ENCODE measurements at places on chromosomes 7 and 10.

- DNase-seq, result no peak
Measured at GRCh38 chr7:127791446-127792189, 139.6 kb downstream of the SND1 start.

DNA sequence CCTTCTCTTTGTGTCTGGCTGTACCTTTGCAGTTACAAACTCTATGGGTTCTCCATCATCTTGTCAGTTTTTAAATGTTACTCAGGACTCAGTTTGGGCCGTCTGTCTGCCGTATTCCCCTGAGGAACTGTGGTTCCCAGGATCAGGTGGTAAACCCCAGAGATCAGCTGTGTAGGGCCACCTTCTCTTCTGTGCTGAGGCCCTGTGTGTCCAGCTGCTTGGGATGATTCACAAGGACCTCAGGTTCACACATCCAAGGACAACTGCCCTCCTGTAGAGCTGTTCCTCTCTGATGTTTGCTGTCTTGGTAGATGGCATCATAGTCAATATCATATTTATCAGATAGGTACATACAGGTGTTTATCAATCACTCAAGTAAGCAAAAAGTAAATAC is 24.5 kb downstream of the CUL1 start:
- no peak for DNase-seq

- peak; percentile 54 for DNase-seq
Measured at GRCh38 chr10:124588736-124589490, 127.3 kb downstream of the LHPP start.

- DNase-seq, result no peak
Measured at GRCh38 chr7:44279731-44280505, 45.5 kb downstream of the CAMK2B start.

GRCh38 chr7:2022737-2023250 is 210.0 kb downstream of the MAD1L1 start:
- DNase-seq, result no peak

DNA sequence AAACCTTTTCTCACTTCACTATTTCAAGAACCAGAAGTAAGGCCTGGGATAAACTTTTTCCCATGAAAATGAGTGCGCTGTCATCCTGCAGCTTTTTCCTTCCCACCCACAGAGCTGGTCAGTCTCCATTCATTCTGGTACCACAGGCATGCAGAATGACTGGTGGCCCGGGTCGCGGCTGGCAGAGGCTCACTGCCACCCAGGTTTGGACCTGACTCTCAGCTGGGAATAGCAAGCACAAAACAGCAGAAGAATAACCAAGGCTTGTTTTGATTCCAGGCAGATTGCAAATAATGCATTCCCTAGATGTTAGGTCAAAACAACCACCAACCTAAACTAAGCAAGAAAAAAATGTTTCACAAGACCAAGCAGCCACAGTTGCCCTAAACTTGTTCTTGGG is 190.5 kb upstream of the NRP1 start:
- DNase-seq, result no peak

GRCh38 chr10:58180666-58181065 is 87.0 kb downstream of the IPMK start:
- no peak for DNase-seq

- no peak for DNase-seq
Measured at GRCh38 chr7:22702516-22702915, 24.5 kb upstream of the IL6 start.

GRCh38 chr7:20403331-20403730 is 72.6 kb downstream of the ITGB8 start:
- DNase-seq, result no peak

DNA sequence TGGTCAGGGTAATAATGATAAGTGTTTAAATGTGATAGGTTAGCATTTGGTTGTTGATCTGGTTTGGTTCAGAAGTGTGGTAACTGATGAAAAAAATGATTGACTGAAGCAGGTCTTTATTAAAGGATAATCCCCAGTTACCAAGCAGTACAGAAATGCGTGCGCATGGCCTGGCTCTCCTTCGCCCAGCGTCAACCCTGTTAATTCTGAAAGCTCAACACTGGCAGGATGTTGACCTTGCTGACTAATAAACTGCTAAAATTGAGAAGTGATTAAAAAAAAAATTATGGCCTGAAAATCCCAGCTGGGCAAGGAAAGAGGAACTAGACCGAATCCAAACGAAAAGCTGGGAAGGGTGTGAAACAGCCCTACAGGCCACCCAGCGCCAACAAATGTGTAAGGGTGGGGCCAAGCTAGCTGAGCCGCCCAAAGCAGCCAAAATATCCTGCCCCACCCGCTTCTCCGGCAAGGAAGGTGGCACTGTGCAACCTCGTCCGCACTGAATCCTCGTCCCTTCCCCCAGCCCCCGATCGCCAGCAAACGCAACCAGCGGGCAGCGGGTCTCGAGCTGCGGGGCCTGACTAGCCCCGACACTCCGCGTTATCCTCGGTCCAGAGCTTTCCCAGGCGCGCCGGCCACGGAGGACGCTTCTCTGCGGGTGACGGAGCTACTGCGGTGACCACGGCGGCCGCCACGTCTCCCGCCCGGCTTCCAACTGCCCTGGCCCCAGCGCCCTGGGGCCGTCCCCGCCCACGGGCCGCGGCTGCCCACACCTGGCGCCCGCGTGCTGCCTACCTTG is 561 bp downstream of the SHTN1 start:
- peak; percentile 66 for DNase-seq
